Activated CD4-positive, alpha-beta T cell treated with anti-CD3 and anti-CD28 coated beads for 36 hours (primary cell): ENCODE measurements at places on chromosomes 4 and X.

DNA sequence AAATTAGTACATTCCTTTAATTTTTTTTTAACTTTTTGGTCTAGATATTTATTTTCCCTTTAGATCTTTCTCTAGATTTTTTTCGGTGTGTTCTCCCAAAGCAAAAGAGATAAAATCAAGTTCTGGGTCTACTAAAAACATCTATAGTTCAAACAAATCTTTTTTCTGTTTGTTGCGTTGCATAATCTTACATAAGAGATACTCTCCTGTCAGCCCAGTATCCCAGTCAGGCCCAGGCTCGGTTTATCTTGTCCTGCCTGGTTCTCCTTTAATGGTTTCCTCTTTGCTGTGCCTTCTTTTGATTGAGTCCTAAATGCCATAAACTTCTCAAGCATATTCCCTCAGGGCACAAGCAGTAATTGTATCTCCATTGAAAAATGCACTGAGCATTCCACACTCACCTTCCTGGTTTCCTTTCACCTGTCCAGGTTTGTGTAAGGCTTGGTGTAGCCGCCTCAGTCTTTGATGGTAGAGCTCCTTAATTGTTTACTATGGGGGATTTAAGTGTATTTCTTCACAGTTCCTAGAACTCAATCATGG is 104.9 kb downstream of the TMEM131L start:
- DNase-seq = no peak

DNA sequence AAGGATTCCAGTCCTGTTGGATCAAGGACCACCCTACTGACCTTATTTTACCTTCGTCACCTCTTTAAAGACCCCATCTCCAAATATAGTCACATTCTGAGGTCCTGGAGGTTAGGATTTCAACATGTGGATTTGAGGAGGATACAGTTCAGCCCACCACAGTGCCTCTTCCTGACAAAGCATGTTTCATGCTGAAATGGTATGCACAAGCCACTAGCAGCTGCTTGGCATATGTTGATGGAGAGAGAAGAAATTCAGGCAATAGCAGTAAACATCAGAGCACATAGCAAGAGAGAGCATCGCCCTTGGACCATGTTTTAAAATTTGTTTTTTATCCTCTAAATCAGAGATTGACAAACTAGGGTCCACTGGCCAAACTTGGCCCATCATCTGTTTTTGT is 172.1 kb downstream of the PRKX start:
- no peak for DNase-seq

DNA sequence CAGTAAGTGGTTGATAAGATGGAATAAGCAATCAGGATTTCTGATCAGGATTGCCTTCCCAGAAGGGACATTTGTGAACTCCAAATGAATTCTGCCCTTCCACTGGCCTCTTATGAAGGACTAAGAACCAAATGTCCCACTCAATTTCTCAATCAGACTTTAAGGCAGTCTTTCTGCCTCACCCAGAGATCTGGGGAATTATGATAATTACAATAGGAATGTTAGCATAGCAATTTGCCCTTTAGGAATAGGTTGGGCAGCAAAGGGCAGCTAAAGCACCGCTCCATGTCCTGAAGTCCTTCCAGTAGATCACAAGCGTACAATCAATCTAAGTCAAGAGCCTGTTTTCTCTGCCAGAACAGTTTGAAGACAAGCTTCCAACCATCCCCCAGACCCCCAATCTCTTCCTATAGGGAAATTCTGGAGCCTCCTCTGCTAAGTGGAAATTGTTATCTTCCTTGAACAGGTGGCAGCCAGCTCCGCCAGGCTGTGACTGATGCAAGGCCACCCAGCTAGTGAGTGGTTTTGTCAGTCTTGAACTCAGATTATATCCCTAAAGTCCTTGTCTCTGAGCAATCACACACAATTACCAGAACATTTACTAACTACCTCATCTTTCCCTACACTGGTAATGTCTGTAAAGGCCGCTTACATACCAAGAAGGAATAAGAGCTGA is 18.6 kb downstream of the NKX3-2 start:
- no peak for DNase-seq

- DNase-seq = no peak
These were observed 47.1 kb downstream of the ARHGAP10 start for GRCh38 chr4:147778942-147779341.

DNA sequence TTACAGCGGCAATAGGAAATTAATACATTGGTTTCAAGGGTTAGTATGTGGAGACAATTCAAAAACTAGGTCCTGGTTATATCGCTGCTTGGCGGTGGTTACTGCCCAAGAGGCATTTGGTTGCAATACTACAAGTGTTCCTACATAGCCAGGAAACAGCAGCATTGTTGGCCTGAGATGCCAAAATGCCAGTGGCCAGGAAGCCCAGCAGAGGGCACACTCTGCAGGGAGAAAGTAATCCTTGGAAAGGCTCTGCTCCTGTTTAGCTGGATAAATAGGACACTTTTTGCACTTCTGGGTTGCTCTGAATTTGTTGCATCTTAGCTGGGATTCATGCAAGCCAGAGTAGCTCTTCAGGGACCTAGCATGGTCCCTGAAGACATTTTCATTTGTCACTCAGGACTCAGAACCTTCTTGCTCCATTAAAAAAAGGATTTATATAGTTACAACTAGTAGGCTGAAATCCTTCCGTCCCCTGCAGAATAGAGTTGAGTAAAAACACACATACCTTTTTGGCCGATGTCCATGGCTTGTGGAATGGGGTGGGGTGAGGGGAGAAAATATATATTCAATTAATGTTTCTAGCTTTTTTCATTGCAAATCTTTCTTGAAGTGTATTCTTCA is 8.1 kb upstream of the GPR119 start:
- peak; percentile 22 for DNase-seq

DNA sequence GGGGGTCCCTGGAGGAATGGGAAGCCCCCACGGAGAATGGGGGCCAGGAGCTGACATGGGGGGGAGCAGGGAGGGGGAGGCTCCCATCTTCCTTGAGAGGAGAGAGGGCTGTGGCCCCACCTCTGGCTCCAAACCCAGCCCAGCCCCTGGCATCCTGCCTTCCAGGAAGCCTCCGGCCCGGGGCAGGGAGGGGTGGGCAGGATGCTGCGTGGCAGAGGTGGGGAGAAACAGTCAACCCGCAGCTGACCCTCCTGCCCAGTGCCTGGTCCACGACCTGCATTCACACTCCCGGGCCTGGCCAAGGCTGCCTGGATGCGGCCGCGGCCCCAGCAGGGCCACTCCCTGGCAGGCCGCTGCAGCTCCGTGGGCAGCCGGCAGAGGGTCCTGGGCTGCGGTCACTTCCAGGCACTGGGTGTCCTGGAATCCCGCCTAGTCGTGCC is 39.0 kb downstream of the CPLX1 start:
- no peak for DNase-seq

GRCh38 chr4:151067316-151067970 is 32.0 kb upstream of the RPS3A start:
- DNase-seq = no peak

DNA sequence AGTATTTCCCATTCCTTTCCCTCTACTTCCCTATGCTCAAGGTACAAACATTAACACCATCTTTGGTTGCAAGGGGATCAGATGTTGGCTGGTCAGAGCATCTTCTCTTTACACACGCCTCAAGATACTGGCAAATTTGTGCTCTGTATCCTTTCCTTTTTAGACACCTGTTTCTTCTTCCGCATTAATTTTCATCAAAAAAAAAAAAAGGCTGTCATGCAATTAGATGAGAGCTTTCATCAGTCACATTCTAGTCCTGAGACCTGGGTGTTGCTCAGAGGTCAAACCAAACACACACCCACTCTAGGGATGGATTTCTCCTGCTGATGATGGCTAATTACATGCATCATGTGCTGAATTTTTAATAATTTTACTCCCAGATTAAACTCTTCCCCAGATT is 2.0 kb downstream of the RELL1 start:
- no peak for DNase-seq

DNA sequence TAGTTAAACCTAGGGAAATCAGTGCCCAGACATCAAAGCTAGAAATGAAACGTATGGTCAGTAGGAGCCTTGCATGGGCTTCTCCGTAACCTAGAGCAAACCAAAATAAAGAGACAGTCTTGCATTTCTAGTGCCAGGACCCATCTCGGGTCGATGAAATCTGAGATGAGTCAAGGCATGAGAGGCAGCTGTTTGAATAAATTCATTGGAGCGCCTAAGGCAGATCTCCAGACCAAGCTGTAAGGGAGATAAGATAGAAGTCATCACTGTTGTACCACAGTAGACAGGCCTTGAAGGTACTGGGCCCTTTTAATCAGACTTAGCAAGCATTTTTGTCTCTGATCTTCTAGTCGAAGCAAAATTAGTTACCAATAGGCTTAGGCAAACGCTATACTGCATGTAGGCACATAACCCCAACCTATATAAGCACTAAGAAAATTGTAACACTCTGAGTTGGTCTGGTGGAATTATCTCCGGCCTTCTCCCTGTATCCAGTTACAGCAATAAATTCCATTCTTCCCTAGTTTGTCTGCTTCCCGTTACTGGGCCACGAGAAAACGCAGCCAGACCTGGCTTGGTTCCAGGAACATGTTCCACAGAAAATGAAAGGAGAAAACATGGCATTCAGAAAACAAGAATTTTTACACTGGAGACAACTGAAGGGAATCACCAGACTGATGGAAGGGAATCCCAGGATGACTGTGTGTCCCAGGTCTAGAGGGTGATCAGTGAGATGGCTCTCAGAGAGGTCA is 21.1 kb upstream of the PAPSS1 start:
- DNase-seq = no peak

GRCh38 chr4:165326831-165327210 is 648 bp upstream of the MSMO1 start:
- peak; percentile 54 for DNase-seq

DNA sequence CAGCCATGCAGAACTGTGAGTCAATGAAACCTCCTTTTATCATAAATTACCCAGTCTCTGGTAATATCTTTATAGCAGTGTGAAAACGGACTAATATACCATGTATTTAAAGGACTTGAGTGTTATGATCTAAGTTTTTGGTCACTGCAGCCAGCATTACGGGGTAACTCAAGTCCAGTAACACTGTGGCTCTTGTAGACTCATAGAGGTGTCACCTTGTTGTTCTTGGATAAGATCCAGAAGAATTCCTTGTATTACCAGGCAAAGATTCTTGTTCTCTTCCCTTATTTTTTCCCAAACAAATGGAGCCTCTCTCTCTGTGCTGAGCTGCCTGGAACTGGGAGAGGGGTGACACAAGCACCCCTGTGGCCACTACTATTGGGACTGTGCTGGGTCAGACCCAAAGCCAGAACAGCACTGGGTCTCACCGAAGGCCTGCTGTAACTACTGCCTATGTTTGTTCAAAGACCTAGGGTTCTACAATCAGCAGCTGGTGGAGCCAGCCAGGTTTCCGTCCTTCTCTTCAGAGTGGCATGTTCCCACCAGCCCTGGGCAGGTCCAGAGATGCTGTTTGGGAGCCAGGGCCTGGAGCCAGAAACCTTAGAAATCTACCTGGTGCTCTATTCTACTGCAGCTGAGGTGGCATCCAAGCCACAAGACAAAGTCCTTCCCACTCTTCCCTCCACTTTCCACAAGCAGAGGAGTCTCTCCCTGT is 43.7 kb upstream of the MED14 start:
- no peak for DNase-seq

DNA sequence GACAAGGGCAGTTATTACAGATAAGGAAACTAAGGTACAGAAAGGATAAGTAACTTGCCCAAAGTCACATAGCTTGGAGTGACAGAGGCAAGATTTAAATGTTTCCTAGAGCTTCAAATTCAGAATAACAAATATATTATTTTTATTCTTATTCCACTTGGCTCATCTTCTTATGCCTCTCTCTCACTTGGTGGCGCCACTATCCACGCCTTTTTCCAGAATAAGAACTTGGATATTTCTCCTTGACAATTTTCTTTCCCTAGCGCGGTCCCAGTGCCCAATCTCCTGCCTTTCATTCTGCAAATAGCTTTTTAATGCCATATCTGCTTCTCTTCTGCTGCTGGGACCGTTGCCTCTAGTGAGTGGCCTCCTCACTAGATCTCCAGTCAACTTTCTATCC is 78.5 kb downstream of the MSN start:
- no peak for DNase-seq

DNA sequence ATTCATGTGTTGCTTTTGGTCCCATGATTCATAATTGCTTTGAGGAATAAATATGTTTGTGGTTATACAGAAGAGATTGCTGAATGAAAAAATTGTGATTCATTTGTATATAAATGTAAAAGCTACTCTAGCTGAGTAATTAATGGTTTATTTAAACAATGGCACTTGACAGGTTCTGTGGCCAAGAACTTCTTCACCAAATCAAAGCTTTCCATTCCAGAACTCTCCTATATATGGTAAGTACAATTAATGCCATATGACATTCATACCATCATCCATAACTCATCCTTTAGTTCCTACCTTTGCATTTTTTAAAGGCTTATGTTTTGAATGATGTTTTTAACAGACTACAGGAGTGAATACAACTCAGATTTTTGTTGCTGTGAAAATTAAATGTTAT is 105.8 kb downstream of the REPS2 start:
- DNase-seq = no peak

- no peak for DNase-seq
These were observed 24.3 kb downstream of the HMX1 start for GRCh38 chr4:8847331-8847730.

GRCh38 chr4:53671757-53672156 is 80.5 kb upstream of the LNX1 start:
- DNase-seq = no peak

GRCh38 chrX:154458954-154459778 is 1.1 kb downstream of the PLXNA3 start:
- DNase-seq = peak; percentile 38

DNA sequence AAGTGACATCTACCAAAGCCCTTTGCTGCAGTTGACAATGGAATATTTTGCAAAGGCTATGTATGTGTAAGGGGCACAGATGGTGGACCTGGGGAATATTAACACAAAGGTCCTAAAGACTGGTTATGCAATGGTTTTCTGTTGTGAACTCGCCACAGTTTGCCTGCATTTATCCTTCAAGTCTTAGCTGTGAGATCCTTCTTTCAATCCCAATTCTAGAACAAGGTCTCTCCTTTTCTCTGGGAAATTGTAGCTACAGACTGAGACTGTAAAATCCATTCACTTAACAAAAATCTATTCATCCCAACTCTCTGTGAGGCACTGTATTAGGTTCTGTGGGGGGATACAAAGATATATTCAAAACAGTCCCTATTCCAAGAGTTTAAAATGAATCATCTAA is 250.4 kb downstream of the GPM6A start:
- DNase-seq = no peak

DNA sequence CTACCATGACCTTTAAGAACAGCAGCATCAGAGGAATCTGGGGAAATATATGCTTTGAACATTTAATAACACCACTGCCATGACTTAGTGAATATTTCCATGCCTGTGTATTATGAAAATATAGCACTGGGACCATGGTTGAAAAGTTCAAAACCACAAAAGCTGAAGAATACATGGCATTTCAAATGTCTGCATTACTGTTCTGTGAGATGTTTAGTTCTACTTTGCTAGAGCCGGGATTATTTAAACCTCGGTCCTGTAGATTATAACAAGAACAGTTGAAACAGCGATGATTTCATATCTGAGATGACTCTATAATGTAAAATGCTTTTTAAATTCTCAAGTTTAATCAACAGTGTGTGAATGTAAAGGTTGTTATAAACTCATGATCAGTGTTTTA is 126.7 kb upstream of the AGA start:
- no peak for DNase-seq
